ENCODE measurements at places on chromosomes 7 and 10.

DNA sequence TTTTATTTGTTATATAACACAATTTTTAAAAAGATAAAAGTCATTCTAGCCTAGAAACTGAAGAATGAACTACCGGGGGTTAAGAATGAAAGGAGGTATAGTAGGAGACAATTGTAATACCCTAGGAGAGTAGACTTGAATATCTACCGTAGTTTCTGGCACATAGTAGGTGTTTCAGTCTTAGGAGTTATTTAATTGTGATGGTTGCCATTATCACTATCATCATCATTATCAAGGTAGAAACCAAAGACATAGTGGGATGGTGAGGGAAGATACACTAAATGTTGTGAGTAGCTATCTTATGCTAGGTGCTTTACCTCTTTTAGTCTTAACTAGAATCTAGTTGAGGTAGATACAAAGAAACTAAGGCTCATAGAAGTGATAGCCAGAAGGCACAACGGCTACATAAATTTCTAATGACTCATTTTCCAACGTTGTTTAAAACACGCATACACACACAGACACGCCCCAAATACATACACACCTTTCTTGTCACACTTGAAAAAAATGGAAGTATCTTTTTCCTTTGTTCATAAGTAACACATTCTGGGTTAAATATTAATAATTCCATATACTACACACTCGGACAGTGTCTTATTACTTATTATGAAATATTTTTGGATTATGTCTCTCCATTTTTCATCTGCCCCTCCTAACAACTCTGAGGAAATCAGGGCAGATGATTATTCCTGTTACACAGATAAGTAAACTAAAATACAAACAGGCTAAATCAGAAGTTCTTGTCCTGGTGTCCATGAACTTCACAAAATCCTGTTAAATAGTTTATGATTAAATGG lies 2.0 kb upstream of the ANLN start:
- no peak for DNase-seq

DNA sequence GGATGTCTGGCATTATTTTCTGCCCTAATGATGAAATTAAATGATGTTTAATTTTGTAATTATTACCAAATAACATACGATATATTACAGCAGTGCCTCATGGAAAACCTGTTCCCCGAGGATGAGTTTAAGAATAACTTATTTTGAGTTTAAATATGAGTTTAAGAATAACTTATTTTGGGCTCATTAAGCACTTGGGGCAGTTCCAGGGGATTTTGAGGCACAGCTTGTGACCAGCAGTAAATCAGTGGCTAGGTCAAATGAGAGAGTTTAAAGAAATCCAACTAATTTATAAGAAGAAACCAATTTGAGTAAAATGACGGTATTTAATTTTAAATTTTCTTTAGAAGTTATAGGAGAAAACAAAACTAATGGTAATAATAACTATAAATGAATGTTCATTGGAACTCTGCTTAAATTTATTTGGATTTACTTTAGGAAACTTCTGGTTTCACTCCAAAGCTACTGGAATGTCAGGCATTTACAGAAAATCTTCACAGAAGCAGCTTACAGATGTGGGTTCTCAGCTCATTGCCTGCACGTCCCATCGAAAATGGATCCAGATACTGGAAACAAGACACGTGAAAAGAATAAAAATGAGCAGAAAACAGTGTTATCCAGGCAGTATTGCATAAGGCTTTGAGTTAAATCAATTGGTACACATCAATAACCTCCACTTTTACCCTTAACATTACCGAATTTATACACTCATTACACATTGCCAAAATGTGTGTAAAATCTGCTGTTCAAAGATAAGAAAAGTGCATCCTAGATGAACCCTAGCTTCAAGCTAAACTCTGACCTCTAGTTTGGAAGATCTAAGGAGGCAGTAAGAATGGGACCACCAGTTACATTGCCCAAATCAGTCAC lies 784.5 kb upstream of the IGFBP3 start:
- DNase-seq = no peak

- DNase-seq = no peak
Measured at GRCh38 chr7:30278376-30278775, 6.0 kb upstream of the ZNRF2 start.

DNA sequence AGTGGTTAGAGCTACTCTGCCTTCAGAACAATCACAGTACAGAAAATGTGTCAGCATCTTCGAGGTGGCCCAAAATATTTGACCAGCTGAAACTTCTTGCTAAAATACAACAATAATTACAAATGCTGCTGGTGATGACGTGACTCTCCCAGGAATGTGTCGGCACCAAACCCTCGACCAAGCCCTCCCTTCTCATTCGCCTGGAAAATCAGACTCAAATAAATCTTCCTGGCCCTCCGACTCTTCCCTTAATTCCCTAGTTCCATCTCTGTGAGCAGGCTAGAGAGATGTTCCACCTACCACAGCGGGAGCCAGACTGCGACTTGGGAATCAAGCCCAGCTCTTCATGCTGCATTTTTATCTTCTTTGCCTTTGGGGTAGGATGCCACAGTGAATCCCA lies 4.1 kb downstream of the PRSS2 start:
- DNase-seq = no peak

- DNase-seq = no peak
Measured at GRCh38 chr10:95263864-95264226, 27.0 kb downstream of the PDLIM1 start.

- DNase-seq = no peak
Measured at GRCh38 chr10:124105594-124105993, 12.2 kb upstream of the CHST15 start.

DNA sequence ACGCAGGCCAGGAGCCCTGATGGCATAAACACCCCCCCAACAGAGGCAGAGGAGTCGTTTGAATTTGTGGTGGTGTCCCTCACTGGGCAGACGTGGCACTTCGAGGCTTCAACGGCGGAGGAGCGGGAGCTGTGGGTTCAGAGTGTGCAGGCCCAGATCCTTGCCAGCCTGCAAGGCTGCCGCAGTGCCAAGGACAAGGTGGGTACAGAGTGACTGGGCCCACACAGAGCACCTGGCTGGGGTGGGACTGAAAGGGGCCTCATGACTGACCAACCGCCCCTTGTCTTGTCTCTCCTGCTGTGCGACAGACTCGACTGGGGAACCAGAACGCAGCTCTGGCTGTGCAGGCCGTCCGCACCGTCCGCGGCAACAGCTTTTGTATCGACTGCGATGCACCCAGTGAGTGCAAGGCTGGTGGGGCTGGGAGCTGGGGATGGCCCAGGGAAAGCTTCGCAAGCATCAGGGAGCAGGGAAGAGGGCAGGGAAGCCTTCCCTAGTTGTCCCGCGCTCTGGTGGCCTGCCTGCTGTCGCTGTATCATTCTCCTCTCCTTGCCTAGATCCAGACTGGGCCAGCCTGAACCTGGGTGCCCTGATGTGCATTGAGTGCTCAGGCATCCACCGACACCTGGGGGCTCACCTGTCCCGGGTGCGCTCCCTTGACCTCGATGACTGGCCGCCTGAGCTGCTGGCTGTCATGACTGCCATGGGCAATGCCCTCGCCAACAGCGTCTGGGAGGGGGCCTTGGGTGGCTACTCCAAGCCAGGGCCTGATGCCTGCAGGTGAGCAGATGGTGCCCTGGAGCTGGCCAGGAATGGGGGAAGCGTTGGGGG lies 25.4 kb downstream of the GBX1 start:
- no peak for DNase-seq

DNA sequence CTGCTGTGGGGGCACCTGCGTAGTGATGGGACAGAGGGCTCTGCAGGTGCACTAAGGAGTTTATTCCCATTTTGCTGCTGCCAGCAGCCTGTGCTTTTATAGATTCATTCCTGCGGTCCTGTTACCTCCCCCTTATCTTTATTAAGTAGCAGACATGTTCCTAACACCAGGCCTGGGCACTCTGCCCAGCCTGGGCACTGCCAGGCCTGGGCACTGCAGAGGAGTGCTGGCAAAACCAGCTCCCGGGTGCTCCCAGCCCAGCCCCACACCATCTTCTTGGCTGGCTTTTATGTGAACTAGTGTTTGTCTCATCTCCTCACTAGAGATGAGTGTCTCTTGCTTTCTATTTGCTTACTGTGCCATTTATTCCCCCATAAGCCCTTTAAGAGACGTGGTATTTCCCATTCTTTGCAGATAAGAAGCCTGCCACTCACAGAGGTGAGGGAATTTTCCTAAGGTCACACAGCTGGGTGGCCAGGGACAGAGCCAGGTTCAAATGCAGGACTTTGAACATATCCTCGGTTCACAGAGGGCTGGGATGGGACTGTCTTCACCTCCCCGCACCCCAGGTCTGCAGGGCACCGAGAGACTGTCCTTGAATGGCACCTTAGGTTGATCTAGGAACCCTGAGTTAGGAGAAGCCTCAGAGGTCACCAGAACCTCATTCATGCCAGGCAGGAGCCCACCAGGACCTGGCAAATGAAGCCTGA lies 14.6 kb upstream of the DRGX start:
- no peak for DNase-seq

DNA sequence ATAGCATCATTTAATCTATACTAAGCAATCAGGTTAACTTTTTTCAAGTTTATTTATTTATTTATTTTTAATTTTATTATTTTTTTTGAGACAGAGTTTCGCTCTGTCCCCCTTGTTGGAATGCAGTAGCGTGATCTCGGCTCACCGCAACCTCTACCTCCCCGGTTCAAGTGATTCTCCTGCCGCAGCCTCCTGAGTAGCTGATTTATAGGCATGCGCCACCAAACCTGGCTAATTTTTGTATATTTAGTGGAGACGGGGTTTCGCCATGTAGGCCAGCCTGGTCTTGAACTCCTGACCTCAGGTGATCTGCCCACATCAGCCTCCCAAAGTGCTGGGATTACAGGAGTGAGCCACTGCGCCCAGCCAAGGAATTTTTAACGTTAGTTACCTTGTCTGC lies 635 bp upstream of the MYPN start:
- no peak for DNase-seq

DNA sequence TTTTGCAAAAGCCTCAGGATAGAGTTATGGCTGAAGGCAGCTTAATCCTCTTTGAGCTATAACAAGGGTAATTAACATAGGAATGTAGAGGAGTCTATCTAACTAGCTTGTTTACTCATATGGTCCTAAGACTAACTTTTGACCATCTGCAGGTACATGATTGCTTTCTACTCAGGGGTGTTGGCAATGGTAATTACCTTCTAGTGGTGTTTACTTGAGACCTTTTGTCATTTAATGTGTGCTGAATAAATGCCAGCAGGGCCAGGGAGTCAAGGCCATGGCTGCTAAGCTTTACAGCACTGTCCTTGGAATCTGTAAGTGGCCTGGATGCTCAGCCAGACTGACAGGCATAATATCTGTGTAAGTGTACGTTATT lies 1325.0 kb downstream of the XPNPEP1 start:
- DNase-seq = no peak

DNA sequence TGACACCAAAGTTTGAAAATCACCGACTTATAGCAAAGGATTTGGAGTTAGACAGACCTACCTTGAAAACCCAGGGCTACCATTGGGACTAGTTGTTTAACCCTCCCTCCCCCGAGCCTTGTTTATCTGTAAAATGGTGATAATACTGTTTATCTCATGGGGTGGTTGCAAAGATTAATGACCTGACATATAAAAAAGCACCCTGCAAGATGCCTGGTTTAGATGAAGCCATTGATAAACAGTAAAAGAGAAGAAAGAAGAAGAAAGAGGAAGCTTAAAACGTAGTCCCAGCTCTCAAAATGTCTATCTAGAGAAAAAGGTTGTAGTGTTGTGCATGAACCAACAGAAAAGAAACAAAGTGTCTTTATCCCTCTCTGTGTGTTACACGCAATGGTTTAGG lies 145.7 kb downstream of the FGFR2 start:
- no peak for DNase-seq

GRCh38 chr10:10551596-10552301 lies 465.9 kb upstream of the CELF2 start:
- no peak for DNase-seq

GRCh38 chr10:42734536-42734935 lies 48.1 kb upstream of the BMS1 start:
- peak; percentile 20 for DNase-seq

GRCh38 chr7:11436316-11436715 lies 395.7 kb downstream of the THSD7A start:
- DNase-seq = no peak

DNA sequence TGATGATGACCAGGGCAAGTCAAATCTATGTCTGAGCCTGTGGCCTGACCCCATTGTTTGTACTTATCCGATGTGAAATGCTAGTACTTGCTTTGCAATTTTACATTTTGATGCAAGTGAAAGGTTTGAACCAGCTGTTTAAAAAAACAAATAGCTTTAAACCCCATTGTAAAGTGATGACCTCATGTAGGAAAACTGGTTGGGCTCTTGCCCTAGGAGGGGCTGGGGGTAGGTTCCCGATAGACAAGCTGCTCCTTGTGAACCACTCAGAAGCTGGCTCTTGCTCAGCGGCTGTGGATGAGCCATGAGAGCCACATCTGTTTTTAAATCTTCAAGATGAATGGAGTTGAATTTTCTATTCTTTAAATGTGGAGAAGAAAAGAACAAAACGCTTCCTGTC lies 185.3 kb downstream of the WDR11 start:
- DNase-seq = no peak

DNA sequence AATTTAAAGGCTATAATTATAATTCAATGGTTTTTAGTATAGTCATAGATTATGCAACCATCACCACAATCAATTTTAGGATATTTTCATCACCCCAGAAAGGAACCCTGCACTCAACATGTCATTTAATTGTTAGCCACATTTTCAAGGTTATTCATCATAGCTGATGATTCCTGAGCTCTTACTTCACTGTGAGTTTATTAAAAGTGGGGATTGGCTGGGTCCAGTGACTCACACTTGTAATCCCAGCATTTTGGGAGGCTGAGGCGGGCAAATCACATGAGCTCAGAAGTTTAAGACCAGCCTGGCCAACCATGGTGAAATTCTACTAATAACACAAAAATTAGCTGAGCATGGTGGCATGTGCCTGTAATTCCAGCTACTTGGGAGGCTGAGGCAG lies 787 bp downstream of the CCL26 start:
- no peak for DNase-seq

- DNase-seq = no peak
Measured at GRCh38 chr10:106296750-106297392, 867.6 kb downstream of the SORCS1 start.

- DNase-seq = no peak
Measured at GRCh38 chr7:74097937-74098614, 14.5 kb downstream of the LIMK1 start.

GRCh38 chr7:47102331-47102841 lies 479.5 kb downstream of the TNS3 start:
- DNase-seq = no peak

GRCh38 chr10:314871-315270 lies 179.6 kb downstream of the ZMYND11 start:
- no peak for DNase-seq

DNA sequence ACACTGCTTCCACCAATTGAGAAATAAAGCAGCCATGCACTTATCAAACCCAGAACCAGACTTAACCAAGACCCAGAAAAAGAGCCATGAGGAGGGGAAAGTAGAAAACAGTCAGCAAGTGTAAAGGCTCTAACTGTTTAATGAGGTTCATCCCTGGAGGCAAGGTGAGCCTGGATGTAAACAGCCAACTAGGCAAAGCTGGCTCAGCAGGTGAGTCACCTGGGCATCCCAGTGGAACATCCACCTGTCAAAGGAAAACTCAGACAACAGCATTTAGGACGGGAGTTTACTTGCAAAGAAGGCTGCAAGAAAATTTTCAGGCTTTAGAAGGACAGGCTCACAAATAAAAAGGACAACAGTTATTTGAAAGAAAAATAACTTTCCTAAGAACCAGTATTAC lies 153.0 kb downstream of the SNX13 start:
- no peak for DNase-seq
